Osteoblast (primary cell): ENCODE measurements at places on chromosomes 1 and 21. TPM values are rescaled to one million over a fixed set of nuclear protein-coding genes. Genes with fewer than 3 reads are reported as not detected.

The OR2T33 gene
- not detected in 2 replicates for total RNA-seq

The ANKRD65 gene
- total RNA-seq, result 1.2 and 1.8 TPM in 2 replicates

The IKBKE gene
- 14.7 and 18.8 TPM in 2 replicates for total RNA-seq

DNA sequence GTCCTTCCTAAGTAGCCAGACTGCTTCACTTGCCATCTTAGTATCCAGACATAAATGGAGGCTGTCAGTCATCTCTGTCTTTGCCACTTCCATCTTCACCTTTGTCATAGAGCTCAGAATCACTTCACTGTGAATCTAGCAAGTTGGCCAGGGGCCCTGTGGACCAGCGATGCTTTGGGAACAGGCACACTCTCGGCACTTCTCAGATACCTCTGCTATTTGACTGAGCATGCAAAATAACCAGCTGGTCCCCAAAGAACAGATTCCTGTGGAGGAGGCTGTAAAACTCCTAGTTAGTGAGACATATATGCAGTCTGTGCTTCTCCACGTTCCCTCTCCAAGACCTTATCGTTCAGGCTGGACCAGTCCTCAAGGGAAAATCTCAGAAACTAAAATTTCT, 76.8 kb upstream of the COA6 start:
- H3K4me3 ChIP-seq, result no peak overlapping the region
- H3K27ac ChIP-seq, result no peak overlapping the region
- H3K27me3 ChIP-seq, result no peaks in the 10 kb centered on the region
- H3K4me1 ChIP-seq, result no peaks in the 10 kb centered on the region

The APCS gene
- not detected in 2 replicates for total RNA-seq

- no peaks in the 10 kb centered on the region for H3K4me1 ChIP-seq
- DNase-seq, result no peak
- no peak overlapping the region for H3K27ac ChIP-seq
- no peaks in the 10 kb centered on the region for H3K36me3 ChIP-seq
- H3K27me3 ChIP-seq, result no peaks in the 10 kb centered on the region
- H3K4me3 ChIP-seq, result no peak overlapping the region
Measured at GRCh38 chr1:73998348-73998959, 199.5 kb downstream of the LRRIQ3 start.

GRCh38 chr1:201074018-201074417, 38.2 kb downstream of the CACNA1S start:
- peak; percentile 35 for DNase-seq
- no peak overlapping the region for H3K4me3 ChIP-seq
- no peaks in the 10 kb centered on the region for H3K36me3 ChIP-seq
- H3K4me1 ChIP-seq, result no peaks in the 10 kb centered on the region

The THEM5 gene
- not detected in 2 replicates for total RNA-seq

The GSTM5 gene
- total RNA-seq, result 2.1 and 4.3 TPM in 2 replicates

DNA sequence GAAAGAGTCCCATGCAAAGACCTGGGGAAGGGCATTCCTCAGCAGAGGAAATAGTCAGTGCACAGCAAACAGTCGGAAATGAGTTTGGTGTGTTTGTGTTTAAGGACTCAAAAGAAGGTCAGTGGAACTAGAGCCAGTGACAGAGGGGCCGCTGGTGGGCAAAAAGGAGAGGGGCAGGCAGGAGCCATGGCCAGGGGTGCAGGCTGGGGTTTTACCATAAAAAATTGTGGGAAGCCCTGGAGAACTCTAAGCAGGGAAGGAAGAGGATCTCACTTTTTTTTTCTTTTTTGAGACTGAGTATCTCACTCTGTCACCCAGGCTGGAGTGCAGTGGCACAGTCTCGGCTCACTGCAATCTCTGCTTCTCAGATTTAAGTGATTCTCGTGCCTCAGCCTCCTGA, 33.7 kb upstream of the TARDBP start:
- peaks cover 27% of the 10 kb centered on the region for H3K4me1 ChIP-seq
- peaks cover 7% of the 10 kb centered on the region for H3K27me3 ChIP-seq

DNA sequence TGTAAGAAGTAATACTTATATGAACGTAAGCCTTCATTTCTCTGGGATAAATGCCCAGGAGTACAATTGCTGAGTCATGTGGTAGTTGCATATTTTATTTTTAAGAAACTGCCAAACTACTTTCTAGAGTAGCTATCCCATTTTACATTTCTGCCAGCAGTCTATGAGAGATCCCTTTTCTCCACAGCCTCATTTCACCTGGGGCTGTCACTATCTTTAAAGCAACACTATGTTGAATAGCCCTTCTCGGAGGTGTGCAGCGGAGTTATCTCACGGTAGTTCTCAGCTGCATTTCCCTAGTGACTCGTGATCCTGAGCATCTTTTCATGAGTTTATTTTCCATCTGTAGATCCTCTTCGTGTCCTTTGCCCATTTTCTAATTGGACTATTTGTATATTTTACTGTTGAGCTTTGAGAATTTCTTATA, 93.4 kb downstream of the ADARB1 start:
- H3K27me3 ChIP-seq, result no peaks in the 10 kb centered on the region
- H3K27ac ChIP-seq, result peak overlapping the region; percentile 53
- peaks cover 23% of the 10 kb centered on the region for H3K4me1 ChIP-seq
- DNase-seq, result peak; percentile 27
- H3K36me3 ChIP-seq, result peaks cover 7% of the 10 kb centered on the region

DNA sequence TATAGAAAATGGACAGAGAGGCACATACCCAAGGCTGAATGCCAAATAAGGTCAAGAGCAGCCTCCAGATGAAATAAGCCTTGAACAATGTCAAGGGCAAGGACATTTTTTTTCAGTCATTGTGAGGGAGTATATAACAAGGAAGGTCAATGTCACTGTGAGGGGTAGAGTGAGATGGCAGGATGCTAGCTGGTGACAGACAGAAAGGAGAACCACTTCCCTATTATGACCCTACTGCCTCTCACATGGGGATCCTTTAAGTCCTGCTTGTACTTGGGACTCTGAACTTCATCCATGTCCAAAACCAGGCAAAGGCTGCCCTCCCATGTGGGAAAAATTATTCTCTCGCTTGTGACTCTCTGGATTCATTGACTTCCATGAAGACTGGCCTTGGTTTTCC, 119.5 kb upstream of the COA6 start:
- no peak overlapping the region for H3K27ac ChIP-seq
- no peaks in the 10 kb centered on the region for H3K27me3 ChIP-seq
- DNase-seq, result no peak
- no peak overlapping the region for H3K4me3 ChIP-seq
- H3K4me1 ChIP-seq, result no peaks in the 10 kb centered on the region

GRCh38 chr1:40627987-40628902, 37.2 kb downstream of the RIMS3 start:
- peak; percentile 51 for DNase-seq
- peaks cover 10% of the 10 kb centered on the region for H3K27me3 ChIP-seq
- H3K4me1 ChIP-seq, result no peaks in the 10 kb centered on the region
- no peak overlapping the region for H3K4me3 ChIP-seq
- H3K36me3 ChIP-seq, result no peaks in the 10 kb centered on the region

GRCh38 chr1:23810818-23811540, 10.4 kb upstream of the GALE start:
- DNase-seq, result peak; percentile 54
- H3K36me3 ChIP-seq, result peaks cover 32% of the 10 kb centered on the region
- H3K27ac ChIP-seq, result no peak overlapping the region
- no peaks in the 10 kb centered on the region for H3K27me3 ChIP-seq

- H3K27ac ChIP-seq, result no peak overlapping the region
- H3K4me1 ChIP-seq, result no peaks in the 10 kb centered on the region
- H3K27me3 ChIP-seq, result peaks cover 44% of the 10 kb centered on the region
- H3K4me3 ChIP-seq, result no peak overlapping the region
Measured at GRCh38 chr1:9093581-9093980, 24.1 kb upstream of the SLC2A5 start.

The HUNK gene
- under 0.01 TPM in 2 replicates for total RNA-seq

GRCh38 chr1:31938184-31938975, at the start of gene PTP4A2:
TSS of gene PTP4A2 (minus strand) at chr1:31938368. CDS start at chr1:31919065, 19,303 bp downstream.
- peaks cover 52% of the 10 kb centered on the region for H3K4me1 ChIP-seq
- H3K4me3 ChIP-seq, result peak within 1 kb of the TSS; percentile 93
- DNase-seq, result peak; percentile 99
- peak within 1 kb of the TSS; percentile 95 for H3K27ac ChIP-seq

GRCh38 chr1:10890491-10891071, 94.1 kb upstream of the CASZ1 start:
- no peaks in the 10 kb centered on the region for H3K36me3 ChIP-seq
- no peak overlapping the region for H3K27ac ChIP-seq
- DNase-seq, result peak; percentile 72
- H3K27me3 ChIP-seq, result peaks cover 46% of the 10 kb centered on the region

- no peaks in the 10 kb centered on the region for H3K27me3 ChIP-seq
- no peaks in the 10 kb centered on the region for H3K4me1 ChIP-seq
Measured at GRCh38 chr1:21696931-21697330, 27.8 kb upstream of the RAP1GAP start.

The SERTAD4 gene
- 2.9 and 8.0 TPM in 2 replicates for total RNA-seq

The SF3B4 gene
- total RNA-seq, result 12.4 and 13.4 TPM in 2 replicates

The SOX13 gene
- 6.8 and 9.0 TPM in 2 replicates for total RNA-seq

DNA sequence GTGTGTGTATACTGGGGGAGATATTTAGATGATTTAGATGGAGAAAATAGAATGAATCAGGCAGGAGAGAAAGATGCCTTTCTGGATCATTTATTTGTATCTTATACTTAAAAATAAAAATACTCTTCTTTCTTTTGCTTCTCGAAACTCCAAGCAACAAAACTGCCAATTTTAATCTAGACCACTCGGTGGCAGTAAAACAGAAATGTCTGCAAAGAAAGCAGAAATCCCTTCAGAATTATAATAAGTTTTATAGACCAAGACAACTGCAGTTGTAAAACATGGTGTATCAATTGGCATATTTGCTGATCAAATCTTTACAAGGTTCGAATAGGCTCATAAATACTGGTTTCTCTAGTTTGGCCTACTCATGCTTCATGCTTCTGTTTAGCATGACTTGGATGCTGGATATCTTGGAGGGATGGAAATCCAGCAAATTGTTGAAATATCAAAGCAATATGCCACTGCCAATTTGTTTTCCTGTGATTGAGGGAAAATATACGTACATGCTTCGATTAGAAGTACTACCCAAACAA, 15.1 kb upstream of the C1orf87 start:
- no peaks in the 10 kb centered on the region for H3K36me3 ChIP-seq
- H3K4me1 ChIP-seq, result no peaks in the 10 kb centered on the region
- H3K27ac ChIP-seq, result no peak overlapping the region

The SLC50A1 gene
- total RNA-seq, result 34.5 and 38.0 TPM in 2 replicates

The MAP3K21 gene
- total RNA-seq, result under 0.01 TPM in 2 replicates

- H3K27ac ChIP-seq, result no peak overlapping the region
- H3K4me3 ChIP-seq, result no peak overlapping the region
- DNase-seq, result no peak
- peaks cover 9% of the 10 kb centered on the region for H3K4me1 ChIP-seq
Measured at GRCh38 chr1:238624776-238625175, 734.1 kb upstream of the ZP4 start.

DNA sequence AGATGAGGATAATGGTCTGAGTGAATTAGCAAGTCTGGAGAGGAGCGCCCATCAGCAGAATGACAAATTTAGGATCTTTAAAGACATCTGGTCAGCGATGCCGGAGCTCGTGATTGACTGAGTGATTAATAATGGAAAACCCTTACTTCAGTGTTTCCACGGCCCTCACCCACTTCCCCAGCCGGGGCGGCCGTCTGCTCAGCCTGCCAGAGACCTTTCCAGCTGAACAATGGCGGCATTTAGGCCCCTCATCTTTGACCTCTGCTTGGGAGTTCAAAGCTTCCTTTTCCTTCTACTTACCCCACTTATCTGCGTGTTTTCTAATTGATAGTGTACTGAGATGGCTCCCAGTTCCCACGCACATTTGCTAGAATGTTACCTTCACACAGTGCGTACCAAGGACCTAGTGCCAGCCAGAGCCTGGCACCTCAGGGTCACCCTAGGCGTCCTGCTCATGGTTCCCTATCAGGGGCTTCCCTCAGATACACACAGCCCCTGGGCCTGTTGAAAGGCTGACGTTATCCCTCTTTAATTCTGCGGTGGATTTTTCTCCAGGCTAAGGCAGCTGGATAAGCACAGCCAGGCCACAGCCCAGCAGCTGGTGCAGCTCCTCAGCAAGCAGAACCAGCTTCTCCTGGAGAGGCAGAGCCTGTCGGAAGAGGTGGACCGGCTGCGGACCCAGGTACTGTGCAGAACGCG, 232.8 kb downstream of the SDCCAG8 start:
- no peak for DNase-seq
- no peak overlapping the region for H3K27ac ChIP-seq
- H3K4me3 ChIP-seq, result no peak overlapping the region
- peaks cover 3% of the 10 kb centered on the region for H3K36me3 ChIP-seq
- no peaks in the 10 kb centered on the region for H3K27me3 ChIP-seq

- no peak for DNase-seq
- no peak overlapping the region for H3K27ac ChIP-seq
- H3K27me3 ChIP-seq, result no peaks in the 10 kb centered on the region
- no peak overlapping the region for H3K4me3 ChIP-seq
- no peaks in the 10 kb centered on the region for H3K36me3 ChIP-seq
Measured at GRCh38 chr1:5239911-5240310, 585.5 kb downstream of the AJAP1 start.

- H3K36me3 ChIP-seq, result no peaks in the 10 kb centered on the region
- no peaks in the 10 kb centered on the region for H3K4me1 ChIP-seq
- DNase-seq, result no peak
- no peaks in the 10 kb centered on the region for H3K27me3 ChIP-seq
Measured at GRCh38 chr1:166082601-166083000, 84.2 kb downstream of the FAM78B start.

DNA sequence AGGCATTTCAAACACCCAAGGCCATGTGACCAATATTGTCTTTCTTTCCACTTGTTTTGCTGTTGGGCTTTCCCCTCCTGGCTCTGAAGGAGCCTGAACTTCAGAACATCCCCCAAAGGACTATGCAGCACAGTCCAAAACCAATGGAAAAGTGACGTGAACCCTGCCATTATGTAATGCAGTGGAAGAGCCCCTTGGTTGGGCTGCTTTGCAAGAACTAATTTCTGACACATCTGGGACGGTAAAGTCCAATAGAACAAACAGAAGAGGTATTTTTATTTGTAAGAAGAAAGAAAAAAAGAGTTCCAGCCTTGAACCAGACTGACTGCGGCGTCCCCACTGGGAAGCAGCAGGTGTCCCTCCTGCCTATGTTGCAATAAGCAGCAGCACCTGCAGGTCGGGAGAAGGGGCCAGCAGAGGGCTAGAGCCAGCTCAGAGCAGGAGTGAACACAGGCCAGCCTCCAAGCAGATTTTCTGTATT, 116.7 kb downstream of the CDC7 start:
- peaks cover 10% of the 10 kb centered on the region for H3K27me3 ChIP-seq
- no peak overlapping the region for H3K4me3 ChIP-seq
- peaks cover 6% of the 10 kb centered on the region for H3K4me1 ChIP-seq
- DNase-seq, result no peak
- no peaks in the 10 kb centered on the region for H3K36me3 ChIP-seq
- no peak overlapping the region for H3K27ac ChIP-seq

The MCOLN3 gene
- 4.0 and 4.7 TPM in 2 replicates for total RNA-seq

- no peak overlapping the region for H3K27ac ChIP-seq
- no peak overlapping the region for H3K4me3 ChIP-seq
- H3K27me3 ChIP-seq, result no peaks in the 10 kb centered on the region
- DNase-seq, result peak; percentile 91
- no peaks in the 10 kb centered on the region for H3K4me1 ChIP-seq
Measured at GRCh38 chr1:39625462-39626273, 13.8 kb downstream of the HEYL start.

GRCh38 chr21:25176637-25177412, 430.5 kb downstream of the MRPL39 start:
- H3K36me3 ChIP-seq, result no peaks in the 10 kb centered on the region
- H3K4me3 ChIP-seq, result no peak overlapping the region
- no peaks in the 10 kb centered on the region for H3K27me3 ChIP-seq
- DNase-seq, result no peak
- H3K4me1 ChIP-seq, result no peaks in the 10 kb centered on the region

The KIF2C gene
- 3.3 and 3.8 TPM in 2 replicates for total RNA-seq

The HSD3B1 gene
- not detected in 2 replicates for total RNA-seq

The NPHS2 gene
- total RNA-seq, result not detected in 2 replicates

- no peak overlapping the region for H3K27ac ChIP-seq
- H3K4me3 ChIP-seq, result no peak overlapping the region
- H3K27me3 ChIP-seq, result peaks cover 3% of the 10 kb centered on the region
Measured at GRCh38 chr1:108125312-108126138, 74.6 kb downstream of the SLC25A24 start.
